NCI-H2029 treated with DMSO at 0.1 percent for 48 hours (cell line): ENCODE measurements at places on chromosomes 11 and 22.
A peak's percentile ranks its signal among the peaks of the same experiment; 100 is the strongest.

DNA sequence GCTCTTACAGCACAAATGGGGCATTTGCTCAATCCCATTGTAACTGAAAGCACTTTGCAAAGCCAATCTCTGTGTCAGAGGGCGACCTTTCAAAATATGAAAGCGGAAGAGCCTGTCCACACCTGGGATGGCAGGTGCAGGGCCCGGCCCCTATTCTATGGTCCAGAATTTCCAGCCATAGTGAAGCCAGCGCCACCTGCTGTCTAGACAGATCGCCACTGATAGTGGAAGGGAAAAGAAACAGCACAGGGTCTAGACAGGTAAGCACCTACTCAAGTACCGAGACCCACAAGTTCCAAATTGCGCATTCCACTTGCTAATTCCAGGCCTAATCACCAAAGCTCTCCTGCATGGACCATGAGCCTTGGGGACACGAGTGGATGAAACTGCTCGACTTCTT, 141.4 kb downstream of the NTM start:
- no peak for DNase-seq

DNA sequence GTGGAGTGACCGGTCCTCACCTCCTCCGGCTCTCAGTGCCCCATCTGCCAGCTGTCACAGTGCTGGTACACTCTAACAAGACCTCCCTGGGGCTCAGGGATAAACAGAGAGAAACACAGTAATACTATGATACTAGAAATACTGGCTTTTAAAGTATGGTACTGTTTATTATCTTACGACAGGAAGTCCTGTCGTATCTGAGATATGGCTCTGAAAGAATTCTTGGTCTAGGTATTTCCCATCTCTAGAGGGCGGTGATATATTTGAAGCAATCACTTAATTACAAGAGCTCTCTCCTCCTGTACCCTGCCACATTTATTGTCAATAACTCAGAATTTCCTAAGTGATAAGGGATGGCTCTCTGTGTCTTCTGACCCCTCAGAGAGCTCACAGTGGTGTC, 119.1 kb downstream of the RRM1 start:
- DNase-seq, result no peak

DNA sequence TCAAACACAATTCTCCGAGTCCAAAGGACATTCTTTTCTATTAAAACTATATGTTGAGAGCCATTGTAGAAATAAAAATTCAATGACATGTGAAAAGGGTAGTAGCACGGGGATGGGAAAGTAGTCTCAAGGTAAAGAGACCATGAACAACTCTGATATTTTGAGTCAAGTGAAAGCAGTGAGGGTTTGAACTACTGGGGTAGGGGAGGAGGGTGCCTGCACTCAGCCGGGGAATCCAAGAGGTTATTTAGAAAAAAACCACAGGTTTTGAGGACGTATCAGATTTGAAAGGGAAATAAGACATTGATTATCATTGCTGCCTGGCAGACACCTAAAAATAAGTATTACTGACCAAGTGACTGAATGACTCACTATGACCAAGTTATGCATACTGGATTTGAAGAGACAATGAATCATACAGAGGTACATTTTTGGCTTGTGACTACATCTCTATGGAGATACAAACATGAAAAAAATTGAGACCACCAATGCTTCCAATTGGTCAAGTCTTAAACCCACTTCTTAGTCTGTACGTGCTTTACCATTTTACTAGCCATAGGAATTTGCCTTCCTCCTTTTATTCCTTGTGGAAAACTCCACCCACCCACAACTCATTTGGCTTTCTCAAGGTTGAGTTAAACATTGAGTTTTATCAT, 2.2 kb upstream of the OR52H1 start:
- no peak for DNase-seq

DNA sequence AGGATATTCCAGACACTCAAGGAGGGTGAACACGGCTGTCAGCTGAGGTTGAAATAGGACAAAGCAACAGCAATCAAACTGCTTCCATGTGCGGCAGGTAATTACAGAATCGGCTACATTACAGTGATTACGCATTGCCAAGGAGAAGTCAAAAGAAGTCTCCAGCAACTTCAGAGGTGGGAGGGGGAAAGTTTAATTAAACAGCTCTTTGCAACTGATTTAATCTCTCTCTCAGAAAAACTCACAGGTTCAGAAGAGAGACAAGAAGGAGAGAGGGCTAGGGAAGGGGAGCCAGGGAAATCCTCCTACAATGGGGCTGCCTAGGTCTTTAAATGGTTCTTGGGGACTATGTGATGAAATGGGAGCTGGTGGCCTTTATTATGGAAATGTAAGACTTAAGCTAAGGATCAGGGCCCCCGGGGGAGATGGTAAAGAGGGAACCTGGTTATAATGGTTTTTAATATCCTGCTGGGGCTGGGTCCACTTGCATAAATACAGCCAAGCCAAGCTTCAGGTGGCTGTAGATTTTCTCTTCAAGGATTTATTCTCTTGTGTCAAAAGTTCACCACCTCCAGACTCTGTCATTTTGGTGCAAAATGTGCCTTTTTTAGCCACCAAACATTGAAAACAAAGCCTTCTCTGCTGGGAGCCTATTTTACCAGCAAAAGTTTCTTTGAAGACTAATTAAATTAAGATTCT, 354.7 kb upstream of the NARS2 start:
- no peak for DNase-seq

DNA sequence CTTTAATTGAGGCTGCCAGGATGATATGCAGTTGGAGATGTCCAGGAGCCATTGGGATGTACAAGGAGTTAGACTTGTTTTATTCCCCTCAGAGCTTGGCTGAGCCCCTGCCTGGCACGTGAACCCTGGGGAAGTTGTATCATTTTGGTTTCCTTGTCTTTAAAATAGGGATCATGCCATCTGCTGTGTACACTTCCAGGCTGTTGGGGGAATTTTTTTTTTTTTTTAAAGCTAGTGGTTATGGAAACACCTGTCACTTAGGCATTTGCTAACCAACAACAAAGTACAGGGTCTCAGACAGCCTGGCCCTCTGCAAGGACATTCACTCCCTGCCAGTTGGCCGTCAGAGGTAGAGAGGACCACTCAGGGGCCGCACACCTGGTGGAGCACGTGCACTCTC, 8.5 kb upstream of the RAB1B start:
- DNase-seq, result no peak

DNA sequence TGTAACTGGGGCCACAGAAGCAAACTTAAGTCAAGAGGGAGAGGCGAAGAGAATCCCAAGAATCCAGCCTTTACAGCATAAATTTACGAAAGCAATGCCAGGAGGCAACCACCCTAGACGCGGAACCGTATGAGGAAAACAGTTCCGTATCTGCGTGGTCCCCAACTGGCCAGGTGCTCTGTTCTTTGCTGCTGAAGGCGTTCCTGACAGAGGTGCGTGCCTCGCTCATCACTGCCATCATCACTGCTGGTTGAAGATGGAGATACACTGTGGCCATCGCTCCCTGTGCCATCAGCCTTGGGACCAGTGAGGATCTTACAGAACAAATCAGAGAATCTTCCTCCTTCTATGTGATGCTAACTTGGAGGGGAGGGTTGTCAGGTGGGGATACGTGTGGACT, 270.5 kb upstream of the B3GAT1 start:
- no peak for DNase-seq

DNA sequence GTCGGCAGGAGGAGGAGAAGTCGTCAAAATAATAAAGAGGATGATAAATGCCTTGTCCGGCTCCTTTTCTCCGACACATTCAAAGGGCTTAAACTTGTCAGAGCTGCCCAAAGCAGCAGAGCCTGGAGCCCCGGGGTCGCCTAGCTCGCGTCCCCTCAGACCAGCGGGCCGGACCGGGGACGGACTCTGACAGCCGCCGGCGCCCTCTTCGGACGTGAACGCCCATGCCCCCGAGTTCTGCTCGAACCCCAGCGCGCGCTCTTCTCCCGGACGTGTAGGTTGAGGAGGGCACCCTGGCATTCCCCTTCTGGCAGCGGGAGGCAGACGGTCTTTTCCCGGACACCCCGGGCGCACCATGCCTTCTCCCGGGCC, 999 bp downstream of the FGF3 start:
- DNase-seq, result no peak

- no peak for DNase-seq
These were observed 77.9 kb upstream of the PARVG start for GRCh38 chr22:44102856-44103255.

DNA sequence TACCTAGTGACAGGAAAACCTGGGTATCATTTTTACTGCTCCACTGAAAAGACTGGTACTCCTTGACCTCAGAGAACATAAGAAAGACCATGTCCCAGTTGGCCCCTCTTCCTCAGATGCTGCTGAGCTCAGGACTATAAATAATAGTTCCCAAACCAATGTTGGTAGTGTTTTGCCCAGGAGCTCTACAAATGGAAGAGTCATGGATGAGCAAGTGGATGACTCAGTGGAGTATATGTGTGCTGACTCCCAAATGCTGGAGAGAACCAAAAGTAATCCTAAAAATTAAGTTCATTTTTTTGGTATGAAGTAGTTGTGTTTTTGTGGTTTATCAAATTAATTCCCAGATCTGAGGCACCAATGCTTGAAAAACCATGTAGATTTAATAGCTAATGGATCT, 482.0 kb downstream of the KCNA4 start:
- DNase-seq, result no peak

DNA sequence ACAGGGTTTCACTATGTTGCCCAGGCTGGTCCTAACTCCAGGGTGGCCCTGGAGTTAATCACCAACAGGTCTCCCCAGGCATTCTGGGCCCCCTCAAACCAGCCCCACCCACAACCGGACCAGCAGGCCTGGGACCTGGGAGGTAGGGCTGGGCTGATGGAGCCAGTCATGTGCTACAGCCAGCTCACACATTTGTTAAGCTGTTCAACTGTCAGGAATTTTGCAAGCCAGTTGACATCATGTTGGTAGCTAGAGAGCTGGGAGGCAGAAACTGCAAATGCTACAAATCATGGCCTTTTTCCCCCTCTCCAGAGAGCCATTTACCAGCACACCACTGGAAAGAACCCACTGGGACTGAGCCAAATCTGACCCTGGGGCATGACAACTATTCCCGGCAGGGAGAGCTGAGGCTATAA, 6.8 kb downstream of the ARHGAP1 start:
- DNase-seq, result no peak

DNA sequence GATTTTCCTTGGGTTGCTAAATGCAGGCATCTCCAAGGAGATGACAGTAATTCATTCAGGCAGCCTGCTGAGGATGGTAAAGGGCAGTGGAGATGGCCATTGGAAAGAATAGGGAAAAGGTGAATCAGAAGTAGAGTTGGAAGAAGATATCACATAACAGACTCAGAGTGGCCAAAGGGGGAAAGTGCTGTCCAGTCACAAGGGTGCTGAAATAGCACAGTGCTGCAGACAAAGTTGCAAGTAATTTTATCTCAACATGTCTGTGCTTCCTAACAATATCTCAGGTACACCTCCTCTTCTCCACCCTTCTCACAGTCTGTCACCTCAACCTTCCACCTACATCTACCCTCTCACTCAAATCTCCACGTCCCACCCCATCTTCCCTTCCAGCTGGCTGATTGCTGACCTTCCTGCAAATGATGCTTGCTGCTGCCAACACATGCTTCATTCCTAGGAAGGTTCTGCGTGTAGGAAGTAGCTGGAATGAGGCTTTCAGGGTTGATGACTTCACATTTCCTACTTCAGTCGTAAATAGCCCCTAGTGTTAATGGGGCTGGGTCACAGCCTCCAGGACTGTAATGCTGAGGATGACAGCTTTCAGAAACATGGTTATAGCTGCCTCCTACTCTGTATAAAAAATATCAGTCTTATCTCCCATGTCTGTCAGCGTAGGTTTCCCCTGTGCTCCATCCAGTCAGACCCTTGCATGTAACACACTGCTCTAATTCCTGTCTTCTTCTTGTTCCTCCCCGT, 123.9 kb downstream of the CTNND1 start:
- no peak for DNase-seq

- DNase-seq, result no peak
These were observed 110.2 kb downstream of the ANO3 start for GRCh38 chr11:26442131-26442530.

- DNase-seq, result no peak
These were observed 69.0 kb upstream of the LDLRAD3 start for GRCh38 chr11:35874751-35875450.

DNA sequence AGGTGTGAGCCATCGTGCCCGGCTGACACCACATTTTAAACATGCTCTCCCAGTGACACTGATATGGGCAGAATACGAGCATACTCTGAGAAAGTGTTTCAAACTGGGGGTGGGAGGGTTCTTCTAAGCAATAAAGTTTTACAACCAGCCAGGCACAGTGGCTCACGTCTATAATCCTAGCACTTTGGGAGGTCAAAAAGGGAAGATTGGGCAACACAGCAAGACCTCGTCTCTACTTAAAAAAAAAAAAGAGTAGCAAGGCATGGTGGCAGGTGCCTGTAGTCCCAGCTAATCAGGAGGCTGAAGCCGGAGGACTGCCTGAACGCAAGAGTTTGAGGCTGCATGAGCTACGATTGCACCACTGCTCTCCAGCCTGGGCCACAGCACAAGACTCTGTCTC, 2.2 kb downstream of the GANAB start:
- no peak for DNase-seq

- no peak for DNase-seq
These were observed 132.9 kb downstream of the C11orf58 start for GRCh38 chr11:16871368-16871767.

GRCh38 chr22:22995166-22995565, 75.2 kb upstream of the GNAZ start:
- DNase-seq, result no peak

GRCh38 chr11:56950510-56950909, 38.2 kb upstream of the OR5AK2 start:
- no peak for DNase-seq

DNA sequence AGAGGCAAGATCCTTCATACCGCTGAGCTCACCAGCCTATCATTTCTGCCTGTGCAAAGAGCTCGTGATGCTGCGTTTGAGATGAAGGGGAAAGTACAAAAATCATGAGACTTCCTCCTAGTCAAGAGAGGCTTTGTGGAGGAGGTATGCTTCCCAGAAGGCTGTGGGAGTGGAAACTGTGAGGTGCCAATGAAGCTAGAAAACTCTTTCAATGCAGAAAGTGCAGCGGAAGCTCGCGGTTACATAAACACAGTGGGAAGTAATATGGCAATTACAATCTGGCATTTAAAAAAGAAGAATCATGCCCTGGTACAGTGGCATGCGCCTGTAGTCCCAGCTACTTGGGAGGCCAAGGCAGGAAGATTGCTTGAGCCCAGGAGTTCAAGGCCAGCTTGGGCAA, 134.8 kb downstream of the EHF start:
- no peak for DNase-seq

DNA sequence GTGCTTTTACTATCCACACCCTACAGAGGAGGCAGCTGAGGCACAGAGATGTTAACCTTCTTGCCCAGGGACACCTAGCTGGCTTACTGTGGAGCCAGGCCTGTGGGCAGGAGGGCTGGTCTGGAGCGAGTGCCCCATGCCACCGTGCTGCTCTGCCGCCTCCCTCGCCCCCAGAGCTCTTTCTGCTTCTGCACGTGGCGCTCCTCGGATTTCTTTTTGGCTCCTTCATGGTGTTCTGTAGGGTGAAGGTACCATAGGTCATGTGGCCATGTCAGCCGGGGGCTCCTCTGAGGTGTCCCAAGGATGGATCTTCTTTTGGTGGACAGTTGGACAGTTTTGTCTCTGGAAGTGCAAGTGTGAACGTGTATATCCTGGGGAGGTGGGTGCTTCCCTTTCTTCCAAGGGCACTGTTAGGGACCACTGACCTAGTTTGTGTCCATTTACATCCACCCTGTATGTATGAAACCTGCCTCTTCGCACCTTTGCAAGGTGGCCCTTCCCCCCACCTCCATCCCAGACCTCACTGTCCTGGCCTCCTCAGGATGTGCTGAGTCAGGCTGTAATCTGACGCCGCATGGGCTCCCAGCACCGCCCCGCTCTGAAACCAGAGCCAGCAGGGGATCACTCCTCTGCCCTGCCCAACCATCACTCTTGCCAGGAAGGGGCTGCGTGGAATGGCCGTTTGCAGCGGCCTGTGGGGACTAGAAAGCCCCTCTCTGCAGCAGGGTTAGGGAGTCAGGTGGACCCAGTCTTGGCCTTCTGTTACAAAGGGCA, 31.7 kb downstream of the POLR3H start:
- DNase-seq, result peak; percentile 32
